Stimulated activated naive CD4-positive, alpha-beta T cell treated with Interleukin-2 at 50 U/mL for 16 hours (primary cell): ENCODE measurements at places on chromosomes 4 and X.

- DNase-seq: no peak
Observed at GRCh38 chrX:78011846-78012245, 42.4 kb upstream of the PGAM4 start.

GRCh38 chrX:32530802-32531403 is 680.4 kb downstream of the DMD start:
- no peak for DNase-seq

DNA sequence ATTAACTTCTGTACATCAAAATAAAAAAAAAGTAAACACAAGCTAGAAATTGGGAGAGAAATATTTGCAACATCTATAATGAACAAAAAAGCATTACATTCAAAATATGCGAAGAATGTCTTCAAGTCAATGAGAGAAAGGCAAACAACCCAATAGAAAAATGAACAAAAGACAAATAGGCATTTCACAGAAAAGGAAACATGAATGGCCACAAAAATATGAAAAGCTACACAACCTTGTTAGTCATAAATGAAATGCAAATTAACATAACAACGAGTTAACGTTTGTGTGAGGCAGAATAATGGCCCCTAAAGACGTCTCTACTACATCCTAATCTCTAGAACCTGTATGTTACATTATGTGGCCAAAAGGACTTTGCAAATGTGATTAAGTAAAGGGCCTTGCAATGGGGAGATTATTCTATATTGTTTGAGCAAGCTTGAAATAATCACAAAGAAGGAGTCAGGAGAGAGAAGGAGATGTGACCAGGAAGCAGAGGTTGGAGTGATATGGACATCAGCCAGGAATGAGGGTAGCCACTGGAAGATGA is 86.8 kb downstream of the WDFY3 start:
- DNase-seq: no peak

- DNase-seq: no peak
Observed at GRCh38 chr4:174595141-174595929, 73.0 kb upstream of the HPGD start.

- no peak for DNase-seq
Observed at GRCh38 chr4:40910706-40911105, 161.0 kb downstream of the NSUN7 start.

DNA sequence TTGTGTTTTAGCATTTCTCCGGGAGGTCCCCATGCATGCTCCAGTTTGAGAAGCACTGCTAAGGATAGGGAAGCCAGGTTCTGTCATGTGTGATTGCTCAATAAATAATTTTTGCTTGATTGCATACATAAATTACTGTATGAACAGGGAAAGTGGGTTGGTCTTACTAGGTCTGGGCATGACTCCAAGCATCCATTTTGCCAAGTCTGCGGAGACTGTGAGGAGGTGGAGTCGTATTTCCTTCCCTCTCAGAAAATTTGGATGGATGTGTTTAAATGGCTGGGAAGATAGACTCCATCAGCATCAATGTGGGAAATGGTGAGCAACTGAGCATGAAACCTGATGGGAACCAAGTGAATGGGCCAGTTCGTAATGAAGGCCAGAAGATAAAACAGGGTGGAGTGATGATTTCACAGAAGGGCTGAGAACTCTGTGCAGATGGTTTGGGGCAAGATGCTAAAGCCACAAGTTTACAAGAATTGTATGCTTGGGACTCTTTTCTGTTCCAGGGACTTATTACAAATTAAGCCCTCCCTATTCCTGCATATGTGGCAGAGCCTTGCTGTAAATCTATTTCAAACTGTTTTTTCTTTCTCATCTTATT is 84.1 kb downstream of the NHS start:
- no peak for DNase-seq

DNA sequence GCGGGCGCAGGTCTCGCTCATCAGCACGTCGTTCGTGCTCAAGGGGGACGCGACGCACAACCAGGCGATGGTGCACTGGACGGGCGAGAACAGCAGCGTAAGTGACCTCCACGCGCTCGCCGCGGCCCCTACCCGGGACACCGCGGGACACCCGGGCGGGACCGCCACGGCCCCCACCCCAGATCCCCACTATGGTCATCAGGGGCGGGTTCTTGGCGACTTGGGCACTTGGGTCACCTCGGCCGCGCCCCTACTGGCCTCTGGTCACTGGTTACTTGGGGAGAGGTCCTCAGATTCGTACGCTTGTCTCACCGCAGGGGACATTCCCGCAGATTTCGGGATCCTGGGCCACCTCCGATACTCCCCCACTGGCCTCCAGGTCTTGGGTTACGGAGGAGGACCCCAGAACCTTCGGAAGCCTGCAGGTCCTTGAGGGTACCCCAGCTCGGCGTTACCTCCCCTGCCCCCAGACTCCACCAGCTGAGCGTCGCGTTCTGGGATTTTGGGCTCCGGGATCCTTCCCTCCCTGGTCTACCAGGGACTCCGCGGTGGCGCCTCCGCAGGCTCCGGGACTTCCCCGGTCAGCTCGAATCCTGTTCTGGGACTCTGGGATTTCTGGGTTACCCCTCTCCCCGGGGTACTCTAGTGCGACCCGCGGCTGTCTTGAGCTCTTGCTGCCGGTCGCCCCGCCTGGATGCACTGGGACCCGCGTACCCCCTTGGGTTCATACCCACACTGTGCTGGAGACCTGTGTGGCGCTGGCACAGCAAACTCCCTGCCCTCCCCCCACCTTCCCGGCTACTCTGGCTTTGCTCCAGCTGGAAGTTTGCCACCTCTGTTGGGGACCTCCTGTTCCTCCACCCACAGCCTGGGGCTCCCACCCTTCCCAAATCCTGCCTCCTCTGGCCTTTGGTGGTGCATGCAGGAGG is 956 bp downstream of the SORCS2 start:
- no peak for DNase-seq

- no peak for DNase-seq
Observed at GRCh38 chr4:155822572-155822971, 43.5 kb downstream of the ASIC5 start.

- no peak for DNase-seq
Observed at GRCh38 chrX:149567621-149568417, 18.1 kb upstream of the HSFX3 start.

DNA sequence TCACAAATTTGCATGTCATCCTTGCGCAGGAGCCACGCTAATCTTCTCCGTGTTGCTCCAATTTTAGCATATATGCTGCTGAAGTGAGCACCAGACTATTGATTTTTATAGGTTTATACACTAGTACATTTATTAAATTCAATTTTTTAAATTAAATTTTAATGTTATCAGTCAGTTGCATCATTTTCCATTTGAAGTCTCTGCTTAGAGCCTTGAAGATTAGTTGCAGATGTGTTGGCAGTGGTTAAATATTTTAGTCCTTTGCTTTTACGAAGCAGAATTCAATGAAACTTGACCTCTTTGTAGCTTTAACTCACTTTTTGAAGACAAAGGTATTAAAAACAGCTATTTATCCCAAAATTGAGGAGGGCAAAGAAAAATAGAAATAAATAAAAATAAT is 16.5 kb downstream of the TRAPPC11 start:
- DNase-seq: no peak

GRCh38 chrX:23953908-23954269 is 46.1 kb downstream of the CXorf58 start:
- no peak for DNase-seq

- DNase-seq: peak; percentile 12
Observed at GRCh38 chr4:14783011-14783877, 219.0 kb upstream of the CPEB2 start.

DNA sequence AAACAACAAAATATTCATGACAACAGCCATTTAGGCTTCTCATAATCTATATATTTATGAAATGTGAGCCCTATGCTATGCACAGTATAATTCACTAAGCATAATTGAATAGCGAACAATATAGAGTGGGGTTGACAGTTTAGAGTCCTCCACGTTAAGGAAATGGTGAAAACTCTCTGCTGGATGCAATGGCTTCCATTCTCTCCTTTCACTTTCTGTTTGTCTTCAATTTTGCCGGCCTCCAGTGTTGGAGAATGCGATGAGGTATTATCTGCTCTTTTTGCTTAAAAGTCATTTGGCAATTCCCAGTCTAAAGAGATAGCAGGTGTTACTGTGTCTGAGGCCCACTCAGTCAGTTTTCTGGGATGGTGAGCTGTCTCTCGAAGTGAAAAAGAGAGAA is 52.1 kb downstream of the NPY5R start:
- no peak for DNase-seq

- no peak for DNase-seq
Observed at GRCh38 chr4:6620296-6620695, 20.2 kb upstream of the MRFAP1 start.

DNA sequence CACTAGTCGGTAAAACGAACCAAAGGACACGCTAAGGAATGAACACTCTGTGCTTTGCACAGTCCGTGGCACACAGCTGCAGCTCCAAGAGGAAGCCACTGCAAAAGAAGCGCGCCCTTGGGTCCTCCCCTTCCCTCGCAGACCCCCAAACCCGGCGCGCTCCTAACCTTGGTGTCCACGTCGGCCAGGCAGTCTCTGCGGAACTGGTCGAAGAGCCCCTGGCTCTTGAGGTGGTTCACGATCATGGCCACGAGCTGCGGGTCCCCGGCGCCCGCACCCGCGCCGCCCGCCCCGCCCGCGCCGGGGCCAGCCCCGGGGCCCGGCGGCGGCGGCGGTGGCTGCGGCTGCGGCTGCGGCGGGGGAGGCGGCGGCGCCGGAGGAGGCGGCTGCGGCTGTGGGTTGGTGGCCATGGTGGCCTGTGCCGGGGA is 333 bp downstream of the BOD1L1 start:
- DNase-seq: no peak

DNA sequence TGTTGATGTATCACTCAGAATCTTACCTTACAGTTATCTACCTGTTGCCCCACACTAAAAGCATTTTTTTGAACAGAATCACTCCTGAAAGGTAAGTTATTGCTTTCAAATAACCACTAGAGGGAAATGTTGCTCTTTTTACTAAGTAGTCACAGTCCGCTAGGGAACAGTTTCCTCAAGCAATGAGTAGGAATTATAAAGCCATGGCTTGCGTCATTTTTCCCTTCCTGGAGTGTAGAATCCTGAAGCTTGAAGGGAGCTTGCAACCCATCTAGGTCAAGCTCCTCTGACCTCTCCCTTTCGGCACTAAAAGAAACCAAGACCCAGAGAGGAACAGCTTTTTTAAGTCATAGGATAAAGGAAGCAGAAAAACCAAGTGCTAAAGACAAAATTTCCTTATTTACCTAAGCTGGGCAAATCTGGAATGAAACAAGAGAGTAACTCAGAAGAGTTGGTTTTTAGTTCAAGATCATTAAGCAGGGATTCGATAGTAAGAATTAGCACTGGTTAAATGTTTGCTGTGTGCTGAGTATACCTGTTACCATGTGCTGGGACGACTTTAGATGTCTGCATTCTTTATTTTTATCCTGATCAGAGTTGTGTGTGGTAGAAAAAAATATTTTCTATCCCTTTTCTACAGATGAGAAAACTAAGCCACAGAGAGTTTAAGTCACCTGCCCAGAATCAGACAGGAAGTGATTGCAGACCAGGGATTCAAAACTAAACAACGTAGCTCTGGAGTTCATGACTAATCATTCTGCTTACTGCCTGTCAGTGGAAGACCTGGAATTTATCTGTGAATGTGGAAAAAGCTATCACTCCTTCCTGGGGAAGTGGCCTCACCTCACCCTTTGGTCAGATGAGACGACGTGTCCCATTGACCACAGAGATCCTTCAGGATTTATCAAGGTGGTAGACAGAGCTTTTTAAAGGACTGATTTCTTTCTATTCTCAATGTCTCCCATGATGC is 631.5 kb downstream of the RAB28 start:
- DNase-seq: no peak

DNA sequence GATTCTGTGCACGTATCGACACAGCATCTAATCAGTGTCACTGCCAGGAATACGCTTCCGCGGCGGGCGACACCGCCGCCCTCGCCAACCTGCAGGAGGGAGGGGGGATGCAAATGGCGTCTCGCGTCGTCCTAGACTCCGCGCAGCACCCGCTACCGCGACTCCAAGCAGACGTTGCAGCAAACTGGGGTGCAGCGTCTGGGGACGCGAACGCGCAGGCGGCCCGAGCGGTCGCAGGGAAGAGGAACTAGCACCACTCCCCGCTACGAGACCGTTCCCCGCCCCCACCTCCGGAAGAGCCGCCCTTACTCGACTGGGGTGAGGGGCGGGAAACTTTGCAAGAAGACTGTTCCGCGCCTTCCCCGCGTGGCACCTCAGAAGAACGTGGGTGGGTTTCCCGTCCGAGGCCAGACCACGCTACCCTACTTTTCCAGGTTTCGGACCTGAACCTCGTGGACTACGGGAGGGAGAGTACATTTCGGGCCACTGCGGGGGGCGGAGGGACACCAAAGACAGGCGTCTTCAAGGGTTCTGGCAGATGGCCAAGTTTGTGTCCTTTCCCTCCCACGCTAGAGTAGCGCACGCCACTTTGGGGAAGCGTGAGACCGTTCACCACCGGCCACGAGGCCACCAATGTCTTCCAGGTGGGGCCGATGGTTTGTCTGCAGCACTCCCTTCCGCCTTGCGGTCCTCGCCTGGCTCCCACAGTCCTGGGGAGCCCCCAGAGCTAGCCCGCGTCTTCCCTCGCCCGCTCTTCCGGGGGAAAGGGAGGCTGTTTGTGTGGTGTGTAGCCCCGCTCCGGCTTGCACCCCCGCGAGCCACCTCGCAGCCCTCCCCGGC is 78.0 kb upstream of the BCOR start:
- peak; percentile 73 for DNase-seq

GRCh38 chr4:94814237-94814636 is 56.5 kb downstream of the BMPR1B start:
- DNase-seq: no peak

- DNase-seq: no peak
Observed at GRCh38 chrX:19579485-19579884, 64.2 kb upstream of the MAP3K15 start.

- DNase-seq: no peak
Observed at GRCh38 chrX:39910651-39911050, 187.1 kb downstream of the BCOR start.

DNA sequence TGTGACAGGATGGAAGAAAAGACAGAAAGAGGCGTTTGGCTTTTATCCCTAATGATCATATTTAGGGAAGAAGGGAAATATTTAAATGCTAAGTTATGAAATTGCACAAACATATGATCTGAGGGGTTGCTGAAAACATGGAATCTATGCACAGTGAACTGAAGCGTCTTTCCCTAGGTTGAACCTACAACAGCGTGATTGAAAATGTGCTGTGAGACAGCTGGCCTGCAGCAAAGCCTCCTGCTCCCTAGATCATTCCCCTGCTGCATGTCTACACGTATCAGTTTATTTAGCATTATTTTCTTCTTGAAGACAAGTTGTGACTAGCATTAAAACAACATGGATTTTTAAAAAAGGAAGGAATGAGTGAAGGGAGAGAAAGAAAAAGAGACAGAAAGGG is 272.5 kb upstream of the TRAM1L1 start:
- no peak for DNase-seq

- no peak for DNase-seq
Observed at GRCh38 chr4:78370631-78371372, 180.8 kb upstream of the ANXA3 start.
